ENCODE measurements at places on chromosomes 3 and 15. TPM values are rescaled to one million over a fixed set of nuclear protein-coding genes. Genes with fewer than 3 reads are reported as not detected.

Gene RTF1
- total RNA-seq: 11.5 TPM

Gene P4HTM
- 18.0 TPM for total RNA-seq

Gene RAB43
- total RNA-seq: 23.5 TPM

Gene RAB6B
- total RNA-seq: 0.32 TPM

Gene SLC12A1
- total RNA-seq: not detected

Gene SLC22A13
- total RNA-seq: 0.16 TPM

Gene COLQ
- 1.7 TPM for total RNA-seq

Gene NR2E3
- 0.50 TPM for total RNA-seq

Gene C3orf85
- total RNA-seq: not detected

Gene CYP8B1
- not detected for total RNA-seq

Gene MYEF2
- total RNA-seq: 7.0 TPM

Gene PPP1R14D
- total RNA-seq: not detected

Gene TRIM71
- not detected for total RNA-seq

Gene MKRN2OS
- not detected for total RNA-seq

Gene WDR49
- total RNA-seq: 0.65 TPM

Gene KLHL40
- not detected for total RNA-seq

Gene CLEC3B
- total RNA-seq: 0.57 TPM

Gene NMB
- 2.4 TPM for total RNA-seq

Gene GOLGA6A
- not detected for total RNA-seq

Gene SLC22A14
- total RNA-seq: 0.31 TPM

Gene GPR156
- 0.06 TPM for total RNA-seq

Gene DLEC1
- total RNA-seq: under 0.01 TPM

Gene GPX1
- total RNA-seq: 523 TPM

Gene DHX30
- 90.8 TPM for total RNA-seq

Gene LTF
- 0.13 TPM for total RNA-seq

Gene PODXL2
- total RNA-seq: 5.3 TPM

Gene ETV5
- total RNA-seq: 9.9 TPM

Gene NMNAT3
- total RNA-seq: 0.81 TPM

Gene CTXN2
- total RNA-seq: not detected

Gene SCAMP2
- total RNA-seq: 31.5 TPM

Gene TMEM207
- total RNA-seq: not detected

Gene CLDN18
- total RNA-seq: not detected

Gene CHRNA7
- 1.1 TPM for total RNA-seq

Gene SLC6A11
- total RNA-seq: not detected

Gene BCHE
- 24.3 TPM for total RNA-seq

Measured in bladder microvascular endothelial cell (primary cell).